ENCODE measurements at places on chromosomes 2 and 18.

DNA sequence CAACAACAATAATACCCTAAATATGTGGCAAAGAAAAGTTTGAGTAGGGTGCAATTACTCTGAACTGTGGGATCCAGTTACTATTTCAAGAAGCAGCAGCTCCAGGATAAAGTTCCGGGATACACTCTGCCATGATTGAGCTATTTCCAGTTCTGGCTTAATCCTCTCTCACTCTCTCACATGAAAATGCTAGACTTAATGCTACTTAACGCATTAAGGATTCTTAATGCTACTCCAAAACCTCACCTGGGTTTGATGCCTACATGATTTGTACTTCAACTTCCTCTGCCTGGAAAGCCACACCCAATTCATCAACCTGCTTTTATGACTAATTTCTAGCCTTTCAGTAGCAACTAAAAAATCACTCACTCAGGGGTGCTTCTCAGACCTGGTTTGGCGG lies 151.1 kb upstream of the HNMT start:
- DNase-seq = no peak

DNA sequence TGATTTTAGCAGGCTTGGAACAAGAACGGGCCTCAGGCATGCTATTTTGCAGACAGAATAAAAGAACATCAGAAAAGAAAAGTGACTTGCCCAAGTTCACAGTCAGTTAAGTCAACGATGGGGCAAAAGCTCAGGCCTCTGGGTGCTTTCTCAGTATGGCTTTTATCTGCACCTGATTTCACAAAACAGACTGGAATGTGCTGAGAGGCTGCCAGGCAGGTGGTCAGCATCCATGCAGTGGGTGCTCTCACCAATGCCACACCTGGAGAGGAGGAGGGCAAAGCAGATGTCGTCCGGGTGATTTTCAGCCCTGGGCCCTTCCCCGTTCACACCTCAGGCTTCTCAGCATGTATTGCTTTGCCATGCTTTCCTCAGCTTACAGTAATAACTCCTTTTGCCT lies 854.6 kb downstream of the RNF144A start:
- DNase-seq = no peak

DNA sequence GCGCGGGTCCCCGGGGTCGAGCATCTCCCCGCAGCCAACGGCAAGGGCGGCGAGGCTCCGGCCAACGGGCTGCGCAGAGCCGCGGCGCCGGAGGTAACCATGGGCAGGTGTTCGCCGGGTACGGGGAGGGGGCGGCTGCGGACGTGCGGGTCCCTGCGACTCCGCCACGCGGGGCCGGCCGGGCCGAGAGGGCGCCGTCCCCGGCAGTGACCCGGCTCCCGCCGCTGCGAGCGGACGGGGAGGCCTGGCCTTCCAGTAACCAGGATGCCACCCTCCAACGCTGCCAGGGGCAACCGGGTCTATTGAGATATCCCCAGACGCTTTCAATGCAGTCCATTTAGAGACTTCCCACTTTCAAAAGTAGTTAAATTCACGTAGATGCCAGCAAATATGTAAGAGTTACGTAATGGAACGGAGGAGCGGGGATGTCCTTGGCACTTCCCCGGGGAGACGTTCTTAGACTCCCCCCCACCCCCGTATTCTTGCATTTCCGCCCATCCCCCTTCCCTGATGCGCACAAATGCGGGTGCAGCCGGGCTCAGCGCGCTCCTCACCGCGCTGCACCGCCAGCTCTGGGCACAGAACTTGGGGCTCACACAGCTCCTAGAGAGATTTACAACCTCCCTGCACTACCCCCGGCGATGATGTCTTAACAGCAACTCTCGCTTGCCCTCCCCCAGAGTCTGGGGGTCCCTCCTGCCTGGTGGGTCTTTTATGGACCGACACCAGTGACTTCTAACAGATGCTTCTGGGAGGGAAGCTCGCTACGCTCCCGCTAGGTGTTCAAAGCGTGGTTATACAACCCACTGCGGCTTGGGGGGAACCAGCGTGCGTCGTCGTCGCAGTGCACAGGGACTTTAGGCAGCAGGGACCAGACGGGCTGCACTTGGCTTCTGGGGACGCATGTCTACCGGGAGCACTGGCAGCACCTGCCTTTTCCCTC lies 657 bp downstream of the SGPP2 start:
- no peak for DNase-seq

DNA sequence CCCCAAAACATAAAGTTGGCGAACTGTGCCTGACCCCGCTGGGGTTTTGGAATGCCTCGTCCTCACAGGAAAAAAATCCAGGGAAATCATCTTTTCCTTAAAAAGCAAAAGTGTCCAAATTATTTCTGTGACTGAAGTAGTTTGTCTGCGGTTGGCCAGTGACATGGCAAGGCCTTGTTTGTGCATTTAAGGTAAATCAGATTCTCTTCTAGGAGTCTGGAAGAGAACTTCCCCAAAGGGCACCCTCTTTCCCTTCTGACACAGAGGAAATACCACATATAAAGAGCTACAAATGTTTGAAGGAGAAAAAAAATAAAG lies 737 bp upstream of the CYB5A start:
- DNase-seq = no peak

DNA sequence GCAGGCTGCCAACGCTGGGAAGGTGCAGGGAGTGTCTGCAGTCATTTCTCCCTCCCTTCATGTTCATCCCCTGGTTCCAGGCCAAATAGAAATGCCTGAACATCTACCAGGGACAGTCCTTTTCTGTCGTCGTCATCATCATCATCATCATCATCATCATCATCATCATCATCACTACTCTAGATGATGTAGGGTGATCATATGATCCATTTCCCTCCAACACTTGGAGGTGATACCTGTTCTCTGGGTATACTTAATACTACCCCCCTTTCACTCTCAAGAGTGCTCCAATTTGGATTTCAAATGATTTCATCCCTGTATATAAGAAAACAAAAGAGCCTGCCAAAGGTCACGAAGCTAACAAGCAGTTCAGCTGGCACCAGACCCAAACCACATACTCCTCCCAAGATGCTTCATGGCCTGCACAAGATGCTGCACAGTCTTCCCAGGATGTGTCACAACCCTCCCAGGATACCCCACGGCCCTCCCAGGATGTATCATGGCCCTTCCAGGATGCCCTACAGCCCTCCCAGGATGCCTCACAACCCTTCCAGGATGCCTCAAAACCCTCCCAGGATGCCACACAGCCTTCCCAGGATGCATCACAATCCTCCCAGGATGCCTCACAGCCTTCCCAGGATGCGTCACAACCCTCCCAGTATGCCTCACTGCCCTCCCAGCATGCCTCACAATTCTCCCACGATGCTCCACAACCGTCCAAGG lies 257.9 kb downstream of the DYSF start:
- no peak for DNase-seq

All from astrocyte of the spinal cord (primary cell).